Activated CD4-positive, alpha-beta T cell treated with anti-CD3 and anti-CD28 coated beads, Interleukin-2, amount 50 U/mL, for 16 hours (primary cell): ENCODE measurements at places on chromosomes 13 and 19.

- DNase-seq = no peak
Measured at GRCh38 chr13:26786651-26787295, 26.2 kb upstream of the GPR12 start.

GRCh38 chr13:25722893-25723292 lies 328.9 kb downstream of the SHISA2 start:
- DNase-seq = no peak

- no peak for DNase-seq
Measured at GRCh38 chr19:54493967-54494585, 8.6 kb upstream of the LAIR2 start.

DNA sequence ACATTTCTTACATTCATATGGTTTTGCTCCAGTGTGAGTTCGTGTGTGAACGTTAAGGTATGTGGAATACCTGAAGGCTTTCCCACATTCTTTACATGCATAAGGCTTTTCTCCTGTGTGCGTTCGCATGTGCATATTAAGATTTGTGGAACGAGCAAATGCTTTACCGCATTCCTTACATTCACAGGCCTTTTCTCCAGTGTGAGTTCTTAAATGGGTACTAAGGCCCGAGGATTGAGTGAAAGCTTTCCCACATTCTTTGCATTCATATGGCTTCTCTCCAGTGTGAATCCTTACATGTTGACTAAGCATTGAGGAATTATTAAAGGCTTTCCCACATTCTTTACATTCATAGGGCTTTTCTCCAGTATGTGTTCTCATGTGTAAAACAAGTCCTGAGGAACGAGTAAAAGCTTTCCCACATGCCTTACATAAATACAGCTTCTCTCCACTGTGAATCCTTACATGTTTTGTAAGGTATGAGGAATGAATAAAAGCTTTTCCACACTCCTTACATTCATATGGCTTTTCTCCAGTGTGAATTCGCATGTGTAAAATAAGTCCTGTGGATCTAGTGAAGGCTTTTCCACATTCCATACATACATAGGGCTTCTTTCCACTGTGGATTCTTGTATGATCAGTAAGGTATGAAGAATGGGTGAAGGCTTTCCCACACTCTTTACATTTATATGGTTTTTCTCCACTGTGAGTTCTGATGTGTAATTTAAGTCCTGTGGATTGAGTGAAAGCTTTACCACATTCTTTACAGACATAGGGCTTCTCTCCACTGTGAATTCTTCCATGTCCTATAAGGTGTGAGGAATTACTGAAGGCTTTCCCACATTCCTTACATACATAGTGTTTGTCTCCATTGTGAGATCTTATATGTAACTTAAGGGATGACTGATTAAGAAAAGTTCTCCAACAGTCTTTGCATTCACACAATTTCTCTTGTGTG lies 10.7 kb downstream of the ZNF846 start:
- DNase-seq = no peak

- no peak for DNase-seq
Measured at GRCh38 chr13:79307433-79307861, 98.6 kb downstream of the RBM26 start.

- DNase-seq = no peak
Measured at GRCh38 chr19:10155839-10156238, 36.1 kb upstream of the EIF3G start.

DNA sequence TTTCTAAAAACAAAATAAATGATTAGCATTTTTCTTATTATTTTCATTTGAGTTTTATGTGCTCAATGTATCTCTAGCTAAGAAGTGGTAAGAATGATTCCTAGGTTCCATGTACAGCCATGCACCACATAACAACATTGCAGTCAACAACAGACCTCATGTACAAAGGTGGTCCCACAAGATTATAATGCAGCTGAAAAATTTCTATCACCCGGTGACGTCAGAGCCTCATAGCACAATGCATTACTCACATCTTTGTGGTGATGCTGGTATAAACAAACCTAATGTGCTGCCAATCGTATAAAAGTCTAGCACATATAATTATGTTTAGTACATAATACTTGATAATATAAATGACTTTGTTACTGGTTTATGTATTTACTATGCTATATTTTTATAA lies 120.5 kb downstream of the SLC7A1 start:
- no peak for DNase-seq

GRCh38 chr13:99034333-99035085 lies 56.6 kb upstream of the DOCK9 start:
- no peak for DNase-seq

DNA sequence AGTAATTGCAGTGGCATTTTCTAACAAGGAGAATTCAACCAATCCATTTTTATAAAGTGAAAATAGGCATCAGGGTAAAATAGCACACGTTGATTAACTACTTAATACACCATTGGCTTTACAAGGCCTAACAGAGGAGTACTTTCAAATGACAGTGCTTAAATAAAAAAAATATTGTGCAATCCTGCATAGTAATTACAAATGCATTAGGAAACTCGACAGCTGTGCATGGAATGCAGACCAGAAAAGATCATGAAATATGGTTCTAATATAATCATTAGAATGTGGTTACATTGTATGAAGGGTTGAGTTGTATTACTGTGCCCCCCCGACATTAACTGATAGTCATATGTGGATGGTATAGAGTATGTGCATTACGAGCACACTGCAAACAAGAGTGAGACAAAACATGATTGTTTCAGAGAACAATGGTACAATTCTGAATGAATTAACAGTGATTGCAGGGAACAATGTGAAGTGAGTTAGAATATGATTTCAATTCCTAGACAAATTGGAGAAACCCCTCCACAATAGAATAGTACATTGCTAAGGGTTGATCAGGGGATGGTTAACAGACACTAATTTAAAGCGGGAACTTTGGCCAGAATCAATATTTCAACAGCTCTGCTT lies 270.6 kb downstream of the GPC5 start:
- no peak for DNase-seq

- no peak for DNase-seq
Measured at GRCh38 chr13:76025392-76025791, 389.3 kb downstream of the LMO7 start.

DNA sequence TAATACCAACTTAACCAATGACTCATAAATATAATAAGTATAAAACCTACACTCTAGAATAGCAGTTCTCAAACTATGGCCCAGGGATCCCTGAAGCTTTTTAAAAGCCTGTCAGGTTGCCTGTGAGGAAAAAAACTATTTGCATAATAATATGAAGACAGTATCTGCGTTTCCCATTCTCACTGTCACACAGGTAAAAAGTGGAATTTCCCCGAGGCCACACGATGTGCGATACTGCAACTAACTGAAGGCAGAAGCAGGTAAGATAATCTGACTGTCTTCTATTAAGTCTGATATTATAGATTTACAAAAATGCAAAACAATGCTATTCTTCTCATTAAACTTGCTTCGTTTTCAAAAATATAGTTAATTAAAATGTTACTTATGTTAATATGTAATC lies 52.5 kb upstream of the EEF1AKMT1 start:
- DNase-seq = no peak

DNA sequence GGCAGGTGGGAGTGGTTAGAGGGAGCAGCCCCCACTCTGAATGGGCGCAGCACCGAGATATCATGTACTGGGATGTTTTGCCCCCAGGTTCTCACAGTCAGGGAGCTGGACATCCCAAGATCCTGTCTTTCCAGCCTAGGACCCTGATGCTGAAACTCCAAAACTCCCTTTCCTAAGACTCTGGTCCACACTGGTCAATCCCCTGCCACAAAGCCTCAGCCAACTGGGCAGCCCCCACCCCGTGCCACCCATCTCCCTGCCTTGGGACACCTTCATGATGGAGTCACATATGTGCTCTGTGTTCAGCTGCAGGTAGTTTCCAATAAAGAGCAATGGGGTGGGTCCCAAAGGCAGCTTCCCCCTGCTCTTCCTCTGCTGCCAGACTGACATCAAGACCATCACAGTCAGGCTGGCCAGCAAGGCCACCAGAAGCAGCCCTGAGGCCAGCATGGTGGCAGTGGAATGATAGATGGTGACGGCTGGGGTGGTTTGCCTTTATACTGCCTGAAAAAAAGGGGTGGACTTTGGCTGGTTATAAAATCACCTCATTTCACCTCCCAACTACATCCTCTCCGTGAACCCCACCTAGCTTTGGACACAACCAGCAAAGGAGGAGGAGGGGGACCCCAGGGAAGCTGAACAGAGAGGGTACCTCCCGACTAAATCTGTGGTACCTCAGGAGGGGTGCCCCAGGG lies 36.3 kb downstream of the CYP2B6 start:
- no peak for DNase-seq
